ENCODE measurements at places on chromosomes 7 and 10.

DNA sequence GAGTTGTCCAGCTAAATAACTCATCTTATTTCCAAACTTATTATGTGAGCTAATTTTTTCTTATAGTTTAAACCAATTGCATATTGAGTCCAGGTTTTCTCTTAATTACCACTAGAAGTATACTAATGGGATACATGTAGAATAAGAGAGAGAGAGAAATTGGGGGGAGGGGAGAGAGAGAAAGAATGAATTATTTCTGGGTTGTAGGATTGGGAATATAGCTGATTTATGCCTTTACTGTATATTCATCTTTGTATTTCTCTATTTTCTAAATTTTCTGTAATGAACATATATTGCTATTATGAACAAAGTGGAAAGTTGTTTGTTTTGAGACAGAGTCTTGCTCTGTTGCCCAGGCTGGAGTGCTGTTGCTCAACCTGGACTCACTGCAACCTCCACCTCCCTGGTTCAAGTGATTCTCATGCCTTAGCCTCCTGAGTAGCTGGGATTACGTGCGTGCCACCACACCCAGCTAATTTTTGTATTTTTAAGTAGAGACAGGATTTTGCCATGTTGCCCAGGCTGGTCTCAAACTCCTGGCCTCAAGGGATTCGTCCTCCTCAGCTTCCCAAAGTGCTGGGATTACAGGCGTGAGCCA lies 26.1 kb upstream of the ITGB1 start:
- no peak for DNase-seq

DNA sequence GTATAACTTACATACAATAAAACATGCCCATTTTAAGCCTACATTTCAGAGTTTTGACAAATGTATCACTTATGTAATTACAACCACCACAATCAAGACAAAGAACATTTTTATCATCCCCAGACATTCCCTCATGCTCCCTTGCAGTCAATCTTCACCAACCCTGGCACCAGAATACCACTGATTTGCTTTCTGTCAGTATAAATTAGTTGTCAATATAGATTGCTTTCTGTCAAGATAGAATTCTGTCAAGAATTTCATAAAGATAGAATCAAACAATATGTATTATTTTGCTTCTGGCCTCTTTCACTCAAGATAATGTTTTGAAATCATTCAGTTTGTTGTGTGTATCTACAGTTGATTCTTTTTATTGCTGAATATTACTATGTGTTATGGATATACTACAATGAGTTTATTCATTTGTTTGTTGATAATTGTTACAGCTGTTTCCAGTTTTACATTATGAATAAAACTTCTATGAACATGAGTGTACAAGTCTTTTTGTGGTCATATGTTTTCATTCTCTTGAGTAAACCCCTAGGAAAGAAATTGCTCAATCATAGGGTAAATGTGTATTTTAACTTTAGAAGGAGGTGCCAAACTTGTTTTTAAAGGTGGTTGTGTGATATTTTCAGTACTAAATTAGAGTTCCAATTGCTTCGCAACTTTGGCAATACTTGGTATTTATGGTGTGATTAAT lies 56.9 kb downstream of the IFIT5 start:
- no peak for DNase-seq

- no peak for DNase-seq
Measured at GRCh38 chr10:19902456-19902855, 86.2 kb downstream of the PLXDC2 start.

DNA sequence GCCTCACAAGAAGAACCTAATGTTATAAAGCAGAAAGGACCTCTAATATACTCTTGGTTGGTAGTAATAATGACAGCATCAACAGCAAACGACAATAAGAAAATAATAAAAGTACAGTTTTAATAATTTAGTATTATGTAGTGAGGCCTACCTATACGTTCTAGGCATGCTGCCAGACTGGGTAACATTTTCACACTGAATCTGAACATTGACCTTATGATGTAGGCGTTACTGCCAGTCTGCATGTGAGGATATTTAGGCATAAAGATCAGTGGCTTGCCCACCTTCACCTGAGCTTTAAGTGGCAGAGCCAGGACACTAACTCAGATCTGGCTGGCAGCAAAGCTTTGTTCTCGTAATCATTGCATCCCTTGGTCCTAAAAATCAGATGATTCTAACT lies 2.5 kb downstream of the FGL2 start:
- no peak for DNase-seq

GRCh38 chr10:127890216-127890615 lies 2.5 kb downstream of the CLRN3 start:
- no peak for DNase-seq

GRCh38 chr7:135253851-135254771 lies 20.5 kb downstream of the STRA8 start:
- DNase-seq, result no peak

DNA sequence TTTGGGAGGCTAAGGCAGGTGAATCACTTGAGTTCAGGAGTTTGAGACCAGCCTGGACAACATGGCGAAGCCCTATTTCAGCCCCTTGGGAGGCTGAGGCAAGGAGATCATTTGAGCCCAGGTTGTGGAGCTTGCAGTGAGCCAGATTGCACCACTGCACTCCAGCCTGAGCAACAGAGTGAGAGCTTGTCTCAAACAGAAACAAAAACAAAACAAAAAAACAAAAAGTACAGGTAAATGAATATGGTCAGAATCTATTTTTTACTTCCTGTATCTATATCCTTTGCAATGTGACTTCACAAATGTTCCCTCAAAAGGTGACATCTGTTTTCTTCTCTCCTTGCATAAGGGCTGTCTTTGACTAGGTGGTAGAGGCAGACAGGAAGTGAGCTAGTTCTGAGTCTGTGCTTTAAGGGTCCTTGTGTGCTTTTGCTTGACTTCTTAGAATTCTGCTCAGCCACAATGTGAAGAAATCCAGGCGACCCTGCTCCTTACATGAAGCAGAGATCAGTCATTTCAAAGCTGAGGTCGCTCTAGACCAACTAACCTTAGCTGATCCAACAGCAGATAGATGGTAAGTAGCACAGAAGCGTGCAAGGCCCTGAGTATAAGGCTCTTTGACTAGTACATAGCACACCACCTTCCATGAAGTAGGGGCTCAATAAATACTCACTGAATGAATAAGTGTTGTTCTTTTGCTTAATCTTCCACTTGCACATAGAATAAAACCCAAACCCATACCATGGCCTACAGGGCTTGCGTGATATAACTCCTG lies 423.2 kb upstream of the PCDH15 start:
- no peak for DNase-seq

DNA sequence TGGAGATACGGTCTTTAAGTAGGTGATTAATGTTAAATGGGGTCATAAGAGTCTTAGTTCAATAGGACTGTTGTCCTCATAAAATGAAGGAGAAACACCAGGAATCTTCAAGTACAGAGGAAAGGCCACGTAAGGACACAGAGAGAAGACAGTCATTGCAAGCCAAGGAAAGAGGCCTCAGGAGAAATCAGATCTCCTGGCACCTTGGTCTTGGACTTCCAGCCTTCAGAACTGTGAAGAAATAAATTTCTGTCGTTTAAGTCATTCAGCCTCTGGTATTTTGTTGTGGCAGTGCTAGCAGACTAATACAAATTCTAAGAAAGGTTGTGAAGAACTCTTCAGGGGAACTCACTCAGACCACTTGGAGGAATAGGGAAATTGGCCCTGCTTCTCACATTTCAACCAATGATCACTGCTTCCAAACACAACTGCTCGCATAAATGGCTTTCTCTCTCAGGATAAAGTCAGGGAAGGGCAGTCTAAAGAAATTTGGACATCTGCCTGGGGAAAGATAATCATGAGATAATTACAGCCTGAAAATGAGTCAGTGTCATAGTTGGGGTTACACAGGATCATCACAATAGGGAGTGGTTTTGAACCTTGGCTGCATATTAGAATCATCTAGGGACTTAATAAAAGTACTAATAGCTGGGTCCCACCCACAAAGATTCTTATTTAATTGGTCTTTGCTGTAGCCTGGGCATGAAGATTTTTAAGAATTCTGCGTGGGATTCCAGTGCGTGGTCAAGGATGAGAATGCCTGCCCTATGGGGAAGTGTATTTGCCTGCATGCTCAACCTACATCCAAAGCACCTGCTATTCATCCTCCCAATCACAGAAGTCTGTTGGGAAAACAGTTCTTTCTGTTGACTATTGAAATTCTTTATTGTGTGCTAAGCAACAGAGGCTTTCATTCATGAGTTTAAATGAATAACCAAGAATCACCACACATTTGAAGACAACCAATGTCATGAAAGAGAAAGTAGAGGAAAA lies 310.6 kb upstream of the PLXDC2 start:
- DNase-seq, result no peak

All from T-helper 9 cell (primary cell).